ENCODE measurements at places on chromosomes 2 and 18. TPM values are rescaled to one million over a fixed set of nuclear protein-coding genes. Genes with fewer than 3 reads are reported as not detected.

- no peak for DNase-seq
Observed at GRCh38 chr2:120318626-120319025, 27.3 kb upstream of the INHBB start.

DNA sequence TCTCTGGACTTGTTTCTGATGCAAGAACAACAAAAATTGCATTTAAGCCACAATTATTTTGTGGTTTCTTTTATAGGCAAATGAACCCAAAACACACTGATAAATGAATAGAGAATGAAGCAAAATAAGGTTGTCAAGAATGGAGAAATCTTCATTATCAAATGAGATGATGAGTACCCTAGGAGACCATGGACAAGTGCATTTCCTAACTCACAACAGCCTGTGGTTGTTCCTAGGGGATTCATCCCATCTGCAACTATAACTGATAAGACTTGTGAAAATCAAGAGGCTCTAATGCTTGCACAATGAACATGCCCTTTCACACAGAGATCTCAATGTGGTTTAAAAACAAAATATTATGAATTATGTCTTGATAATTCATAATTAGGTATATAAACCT is 159.9 kb downstream of the PDE1A start:
- DNase-seq: no peak

- no peak for DNase-seq
Observed at GRCh38 chr18:77668219-77668618, 418.6 kb downstream of the GALR1 start.

DNA sequence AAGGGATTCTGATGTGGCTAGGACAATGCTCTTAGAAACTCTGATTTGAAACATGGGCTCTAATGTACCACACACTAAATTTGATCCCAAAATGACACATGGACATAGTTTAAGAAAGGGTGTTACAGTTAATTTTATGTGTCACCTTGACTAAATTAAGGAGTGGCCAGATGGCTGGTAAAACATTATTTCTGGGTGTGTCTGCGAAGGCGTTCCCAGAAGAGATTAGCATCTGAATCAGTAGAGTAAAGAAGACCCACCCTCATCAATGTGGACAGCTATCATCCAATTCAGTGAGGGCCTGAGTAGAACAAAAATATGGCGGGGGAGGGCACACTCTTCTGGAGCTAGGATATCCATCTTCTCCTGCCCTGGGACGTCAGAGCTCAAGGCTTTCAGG is 283.1 kb upstream of the CHAC2 start:
- DNase-seq: no peak

GRCh38 chr2:162044586-162044985 is 29.4 kb downstream of the DPP4 start:
- DNase-seq: no peak

- DNase-seq: no peak
Observed at GRCh38 chr2:22499082-22499839, 885.7 kb upstream of the KLHL29 start.

The RTKN gene
- total RNA-seq: 53.1 TPM

The GRP gene
- total RNA-seq: not detected

The CCDC85A gene
- not detected for total RNA-seq

The TFCP2L1 gene
- 5.0 TPM for total RNA-seq

The UGT1A4 gene
- not detected for total RNA-seq

All from Peyer's patch (tissue), 4 donors.